ENCODE measurements at places on chromosomes 13 and 19. TPM values are rescaled to one million over a fixed set of nuclear protein-coding genes. Genes with fewer than 3 reads are reported as not detected.

DNA sequence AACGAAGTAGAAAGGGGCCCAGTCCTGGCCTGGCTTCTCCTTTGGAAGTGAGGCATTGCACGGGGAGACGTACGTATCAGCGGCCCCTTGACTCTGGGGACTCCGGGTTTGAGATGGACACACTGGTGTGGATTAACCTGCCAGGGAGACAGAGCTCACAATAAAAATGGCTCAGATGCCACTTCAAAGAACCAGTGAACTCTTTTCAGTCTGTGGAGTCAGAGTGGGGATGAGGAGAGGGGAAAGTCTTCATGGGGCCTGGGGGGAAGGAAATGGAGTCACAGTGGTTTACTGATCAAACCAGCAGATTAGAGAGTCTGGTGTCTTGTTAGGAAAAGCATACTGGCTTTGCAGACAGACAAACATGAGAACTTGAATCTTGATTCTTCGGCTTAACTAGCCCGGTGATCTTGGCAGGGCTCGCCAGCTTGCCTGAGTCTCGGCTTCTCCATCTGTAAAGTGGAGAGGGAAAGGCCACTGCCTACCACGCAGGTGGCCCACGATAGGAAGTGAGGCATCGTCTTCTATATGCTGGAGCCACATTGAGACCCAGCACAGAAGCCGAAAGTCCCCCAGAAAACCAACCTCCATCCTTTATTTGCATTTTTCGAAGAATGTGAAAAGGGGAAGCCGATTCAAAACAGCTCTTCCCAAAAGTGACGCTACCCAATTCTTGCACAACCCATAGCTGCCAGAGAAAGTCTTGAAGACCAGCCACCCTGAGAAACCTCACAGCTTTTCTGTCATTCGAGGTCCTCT is at the start of gene FFAR1:
Gene FFAR1, plus strand, starts transcription at position 732 of the 759 bp plus-strand sequence. CDS start 3,650 bp downstream, outside the sequence.
- no peak for DNase-seq

DNA sequence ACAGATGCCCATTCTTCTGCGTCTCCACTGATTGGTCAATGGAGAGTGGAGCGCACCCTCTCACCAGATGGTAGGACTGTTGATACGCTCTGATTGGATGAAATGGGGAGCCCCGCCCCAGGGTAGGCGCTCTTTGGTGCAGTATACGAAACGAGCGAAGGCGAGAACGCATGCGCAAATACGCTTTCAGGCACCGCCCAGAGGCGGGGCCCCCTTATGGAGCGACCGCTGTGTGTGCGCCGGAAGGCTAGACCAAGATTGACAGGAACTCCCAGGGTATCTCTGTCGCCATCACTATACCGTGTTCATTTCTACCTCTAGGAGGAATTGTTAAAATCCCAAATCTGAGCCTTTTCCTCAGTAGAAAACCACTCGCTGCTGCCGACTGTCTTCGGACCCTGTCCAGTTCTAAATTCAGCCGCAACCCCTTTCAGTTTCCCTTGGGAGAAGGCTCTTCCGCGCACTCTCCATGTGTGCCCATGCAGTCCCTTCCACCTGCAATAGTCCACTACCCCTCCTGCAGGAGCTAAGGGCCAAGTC is 720 bp upstream of the HNRNPL start:
- no peak for DNase-seq

Gene SSC5D
- polyA plus RNA-seq = 1.8 TPM

DNA sequence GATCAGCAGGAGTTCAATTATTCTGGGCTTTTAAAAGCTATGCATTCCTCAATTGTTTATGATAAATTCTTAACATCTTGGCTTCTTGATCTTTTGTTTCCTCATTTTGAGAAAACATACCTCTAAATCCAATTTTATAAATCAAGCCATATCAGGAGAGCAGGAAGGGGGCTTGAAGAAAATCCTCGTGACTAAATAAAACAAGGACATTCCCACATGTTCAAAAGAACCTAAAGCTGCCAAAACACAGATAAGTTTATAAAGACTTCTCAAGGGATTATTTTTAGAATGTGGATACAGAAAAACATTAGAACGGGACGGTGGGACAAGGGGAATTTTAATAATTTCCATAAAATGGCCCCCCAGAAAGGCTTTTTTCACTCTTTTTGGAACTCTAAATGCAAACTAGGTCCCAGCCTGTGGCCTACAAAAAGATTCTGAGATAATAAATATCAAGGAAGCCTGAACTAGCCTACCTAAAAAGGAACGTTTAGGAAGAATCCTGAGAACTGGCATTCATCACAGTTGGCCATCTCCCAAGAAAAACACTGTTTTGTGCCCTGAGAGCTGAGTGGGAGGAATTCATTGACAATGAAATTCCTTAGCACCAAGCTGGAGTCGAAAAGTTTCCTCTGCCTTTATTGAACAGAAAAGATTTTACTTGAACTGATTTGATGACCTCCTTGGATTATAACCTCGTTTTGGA is 30.1 kb downstream of the ZAR1L start:
- no peak for DNase-seq
